ENCODE measurements at places on chromosomes 6 and 20.
A peak's percentile ranks its signal among the peaks of the same experiment; 100 is the strongest.

GRCh38 chr20:59253779-59254319, 46.6 kb upstream of the EDN3 start:
- no peak for DNase-seq

- no peak for DNase-seq
These were observed 134.9 kb upstream of the CEP162 start for GRCh38 chr6:84362193-84362821.

DNA sequence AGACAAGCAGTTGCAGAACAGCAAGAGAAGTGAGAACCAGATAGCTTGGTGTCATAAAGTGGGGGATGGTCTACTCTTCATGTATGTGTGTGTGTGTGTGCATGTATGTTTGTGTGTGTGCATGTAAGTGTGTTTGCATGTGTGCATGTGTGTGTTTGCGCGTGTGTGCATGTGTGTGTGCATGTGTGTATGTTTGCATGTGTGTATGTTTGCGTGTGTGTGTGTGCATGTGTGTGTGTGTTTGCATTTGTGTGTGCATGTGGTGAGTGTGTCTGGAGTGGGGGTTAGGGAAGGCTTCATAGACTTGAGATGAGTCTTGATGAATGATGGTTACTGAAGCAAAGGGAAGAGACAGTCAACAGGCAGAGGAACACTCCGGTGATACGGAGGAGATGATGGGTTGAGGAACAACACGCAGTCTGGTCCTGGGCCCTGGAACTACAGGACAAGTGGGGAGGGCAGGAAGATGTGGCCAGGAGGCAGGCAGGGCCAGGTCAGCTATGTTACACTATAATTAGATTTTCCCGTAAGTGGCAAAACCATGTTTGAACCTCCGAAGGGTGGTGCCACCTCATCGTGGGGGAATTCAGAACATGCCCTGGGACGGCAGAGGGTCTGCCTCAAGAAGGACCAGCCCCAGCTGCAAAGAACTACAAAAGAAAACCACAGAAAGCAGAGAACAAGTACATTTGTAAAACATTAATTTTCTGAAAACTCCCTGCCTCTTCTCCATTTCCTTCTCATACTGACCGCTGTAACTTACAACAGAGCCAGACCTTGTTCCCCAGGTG, 38.7 kb upstream of the PDE10A start:
- no peak for DNase-seq

DNA sequence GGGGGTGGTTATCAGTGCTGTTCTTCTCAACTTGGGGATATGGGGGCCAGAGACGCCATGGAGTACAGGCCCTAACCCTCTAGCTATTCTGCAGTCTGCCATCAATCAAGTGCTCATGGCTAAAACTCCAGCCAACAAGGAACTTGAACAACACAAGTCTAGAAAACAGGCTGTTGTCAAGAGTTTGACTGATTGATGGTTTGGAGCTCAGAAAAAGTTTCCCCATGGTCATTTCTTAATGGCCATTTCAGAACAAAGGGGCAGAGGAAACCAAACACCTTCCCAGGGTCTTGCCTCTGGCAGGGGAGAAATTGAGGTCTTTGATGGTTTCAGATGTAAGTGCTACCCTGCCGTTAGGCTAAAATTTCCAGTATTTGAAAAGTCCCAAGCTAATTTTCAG, 15.1 kb downstream of the PCK1 start:
- DNase-seq, result no peak

GRCh38 chr6:87082160-87082721, 12.7 kb downstream of the CGA start:
- no peak for DNase-seq

DNA sequence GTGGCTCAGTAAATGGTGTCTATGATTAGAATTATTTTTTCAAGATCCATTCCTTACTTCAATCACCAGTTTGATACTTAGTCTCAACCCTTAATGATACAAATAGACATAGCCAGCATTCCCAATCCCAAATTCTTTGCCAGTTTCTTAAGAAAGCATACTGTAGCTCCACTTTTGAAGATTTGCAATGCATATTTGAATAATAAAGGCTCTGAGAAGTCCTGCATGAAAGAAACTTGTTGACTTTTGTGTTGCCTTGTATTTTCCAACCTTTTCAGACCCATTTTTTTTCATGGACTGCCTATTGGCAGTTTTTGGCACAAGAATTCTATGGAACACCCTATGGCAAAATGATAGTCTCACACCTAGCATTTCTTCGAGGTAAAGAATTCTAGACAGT, 215.6 kb upstream of the CHD6 start:
- no peak for DNase-seq

DNA sequence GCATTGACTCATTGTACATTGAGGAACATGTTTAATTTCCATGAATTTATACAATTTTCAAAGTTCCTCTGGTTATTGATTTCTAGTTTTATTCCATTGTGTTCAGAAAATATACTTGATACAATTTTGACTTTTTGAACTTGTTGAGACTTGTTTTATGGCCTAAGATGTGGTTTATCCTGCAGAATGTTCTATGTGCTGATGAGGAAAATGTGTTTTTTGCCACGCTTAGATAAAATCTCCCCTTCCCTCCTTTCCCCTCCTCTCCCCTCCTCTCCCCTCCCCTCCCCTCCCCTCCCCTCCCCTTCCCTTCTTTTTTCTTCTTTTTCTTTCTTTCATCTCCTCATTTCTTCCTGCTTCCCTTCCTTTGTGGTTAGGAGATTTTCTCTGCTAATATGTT, 470.8 kb upstream of the MAP3K7 start:
- no peak for DNase-seq

DNA sequence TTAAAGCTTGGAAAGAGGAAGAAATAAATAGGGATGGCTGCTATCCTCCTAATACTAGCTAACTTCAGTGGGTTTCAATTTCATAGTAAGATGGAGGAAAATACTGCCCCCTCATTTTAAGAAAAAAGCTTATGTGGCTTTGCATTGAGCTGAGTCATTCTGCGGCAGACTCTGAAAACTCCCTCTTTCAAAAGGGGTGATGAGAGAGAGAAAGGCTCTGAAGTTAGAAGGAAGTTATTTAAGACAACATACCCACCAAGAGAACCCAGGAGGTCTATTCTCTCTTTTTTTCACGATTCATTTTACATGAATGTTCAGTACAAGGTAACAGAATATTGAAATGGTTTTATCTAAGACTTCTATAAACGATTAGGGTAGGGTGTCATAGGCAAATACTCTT, 4.5 kb downstream of the PRDM13 start:
- no peak for DNase-seq

DNA sequence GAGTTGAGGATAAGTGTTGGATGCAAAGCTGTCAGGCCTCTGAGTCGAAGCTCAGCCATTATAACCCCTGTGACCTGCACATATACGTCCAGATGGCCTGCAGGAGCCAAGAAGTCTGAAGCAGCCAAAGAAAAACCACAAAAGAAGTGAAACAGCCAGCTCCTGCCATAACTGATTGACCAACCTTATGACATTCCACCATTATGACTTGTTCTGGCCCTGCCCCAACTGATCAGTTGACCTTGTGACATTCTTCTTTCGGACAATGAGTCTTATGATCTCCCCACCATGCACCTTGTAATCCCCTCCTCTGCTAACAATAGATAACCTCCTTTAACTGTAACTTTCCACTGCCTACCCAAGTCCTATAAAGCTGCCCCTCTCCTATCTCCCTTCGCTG, 133.7 kb upstream of the AGPAT4 start:
- peak; percentile 6 for DNase-seq

DNA sequence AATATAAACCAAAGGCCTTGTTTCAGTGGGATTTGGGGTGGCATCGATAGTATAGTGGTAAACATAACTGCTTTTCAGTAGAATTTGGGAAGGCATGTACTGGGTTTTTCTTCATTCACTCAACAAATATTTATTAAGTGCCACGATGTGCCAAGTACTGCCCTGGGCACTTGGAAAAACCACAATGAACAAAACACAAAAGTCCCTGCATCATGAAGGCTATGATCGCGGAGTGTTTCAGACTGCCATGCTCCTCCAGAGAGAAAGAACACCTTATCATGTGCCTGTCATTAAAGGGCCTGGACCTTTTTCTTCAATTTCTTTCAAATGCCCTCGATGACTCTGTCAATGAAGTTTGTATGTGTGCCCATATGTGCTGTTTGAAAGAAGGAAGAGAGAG, 59.2 kb upstream of the CEP85L start:
- DNase-seq, result no peak

GRCh38 chr6:1285556-1285955, 26.3 kb upstream of the FOXQ1 start:
- no peak for DNase-seq

- no peak for DNase-seq
These were observed 44.7 kb upstream of the ADIG start for GRCh38 chr20:38536310-38536709.

DNA sequence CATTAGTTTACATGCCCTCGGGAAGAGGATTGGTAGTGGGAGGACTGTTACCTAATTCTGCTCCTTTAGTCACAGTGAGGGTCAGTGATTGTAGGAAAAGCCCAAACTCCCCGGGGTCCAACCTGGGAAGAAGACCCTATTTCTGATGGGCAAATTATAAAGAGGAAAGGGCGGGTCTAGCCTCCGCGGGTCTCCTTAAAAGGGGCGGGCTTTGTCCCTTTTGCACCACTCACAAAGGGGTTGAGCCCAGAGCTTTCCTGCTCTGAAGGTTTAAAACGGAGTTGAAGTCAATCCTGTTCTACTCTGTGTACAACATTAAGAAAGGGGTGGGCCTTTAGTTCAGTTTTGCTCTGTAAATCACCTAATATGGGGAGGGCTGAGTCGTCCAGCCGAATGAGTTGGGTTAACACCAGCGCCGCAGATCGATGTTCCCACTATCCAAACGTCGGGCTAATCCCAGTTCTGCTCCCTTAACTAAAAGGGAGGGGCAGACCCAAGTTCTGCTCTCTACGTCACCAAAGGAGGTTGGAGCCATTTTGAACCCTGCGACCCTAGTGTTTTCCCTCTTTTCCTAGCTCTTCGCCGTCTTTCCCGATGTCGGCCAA, 920 bp upstream of the RNF5 start:
- DNase-seq, result no peak

DNA sequence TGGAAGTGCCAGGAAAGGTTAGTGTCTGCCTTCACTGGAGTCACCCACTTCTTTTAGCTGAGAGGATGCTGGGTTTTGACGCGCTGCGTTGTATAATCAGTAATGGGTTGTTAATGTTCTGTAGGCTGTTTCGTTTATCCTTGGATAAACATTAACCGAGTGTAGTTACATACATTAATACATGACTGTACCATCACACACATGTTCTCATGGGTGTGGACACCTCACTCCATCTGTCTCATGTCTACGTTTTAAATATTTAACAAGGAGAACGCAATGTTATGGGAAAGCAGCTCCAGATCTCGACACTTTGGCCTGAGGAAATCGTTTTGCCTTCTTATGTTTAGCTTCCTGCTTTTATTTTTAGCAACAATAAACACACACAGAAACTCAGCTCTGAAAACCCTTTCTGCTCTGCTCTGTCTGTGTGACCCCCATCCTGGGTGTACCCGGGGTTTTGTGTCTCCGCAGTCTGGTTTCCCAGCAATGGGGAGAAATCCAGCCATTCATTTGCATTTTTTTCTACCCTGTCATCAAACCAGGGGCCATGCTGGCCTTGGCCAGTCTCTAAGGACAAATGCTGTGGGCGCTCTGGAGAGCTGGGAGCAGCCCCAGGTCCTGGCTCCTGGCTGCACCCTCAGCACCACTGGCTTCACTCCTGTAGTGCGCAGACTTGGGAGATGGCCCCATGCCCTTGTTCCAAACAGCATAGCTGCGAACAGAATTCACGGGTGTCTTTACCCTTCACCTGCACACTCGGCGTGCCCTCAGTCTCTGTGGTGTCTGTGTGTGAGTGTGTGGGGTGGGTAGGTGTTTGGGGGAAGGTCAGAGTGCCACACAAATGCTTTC, 110.8 kb downstream of the ERMARD start:
- no peak for DNase-seq

- no peak for DNase-seq
These were observed 329.7 kb downstream of the BTBD9 start for GRCh38 chr6:38310061-38310460.

DNA sequence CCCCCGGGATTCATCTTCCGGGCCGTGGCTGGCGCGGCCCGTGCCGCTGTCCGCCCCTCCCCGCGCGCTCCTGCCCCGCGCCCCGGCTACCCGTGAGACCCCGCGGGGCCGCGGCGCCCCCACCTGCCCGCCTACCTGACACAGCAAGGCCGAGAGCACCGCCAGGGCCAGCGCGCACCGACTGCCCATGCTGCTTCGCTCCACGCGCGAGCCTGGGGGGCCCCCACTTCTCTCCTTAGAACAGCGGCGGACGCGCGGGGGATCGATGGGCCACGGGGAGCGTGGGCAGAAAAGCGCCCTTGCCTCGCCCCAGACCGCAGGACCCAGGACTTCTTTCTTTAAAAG, 955 bp downstream of the DLL1 start:
- no peak for DNase-seq

GRCh38 chr6:168996356-168996625, 257.4 kb downstream of the THBS2 start:
- no peak for DNase-seq

DNA sequence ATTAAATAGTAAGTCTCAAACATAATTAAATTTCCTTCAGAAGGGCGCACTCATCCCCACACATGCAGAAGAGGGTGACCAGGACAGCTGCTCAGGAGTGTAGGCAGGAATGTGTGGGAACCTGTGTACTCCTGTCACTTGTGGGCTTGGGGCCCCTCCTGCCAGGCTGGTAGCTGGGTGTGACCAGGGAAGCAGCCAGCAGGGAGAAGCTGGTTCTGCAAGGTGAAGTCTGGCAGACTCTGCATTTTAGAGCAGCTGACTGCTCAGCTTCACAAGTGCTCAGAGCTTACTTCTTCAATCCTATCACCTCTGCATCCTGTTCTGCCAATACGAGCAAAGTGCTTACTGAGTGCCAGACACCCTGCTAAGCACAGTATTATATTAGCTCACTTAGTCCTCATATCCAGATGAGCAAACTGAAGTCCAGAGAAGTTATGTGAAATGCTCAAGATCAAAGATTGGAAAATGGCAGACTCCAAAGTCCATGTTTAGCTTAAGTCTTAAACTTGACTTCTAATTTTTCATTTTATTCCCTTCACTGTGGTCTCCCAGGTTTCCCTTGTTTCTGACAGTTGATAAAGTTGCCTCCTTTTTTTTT, 27.9 kb downstream of the ELMO2 start:
- DNase-seq, result no peak

DNA sequence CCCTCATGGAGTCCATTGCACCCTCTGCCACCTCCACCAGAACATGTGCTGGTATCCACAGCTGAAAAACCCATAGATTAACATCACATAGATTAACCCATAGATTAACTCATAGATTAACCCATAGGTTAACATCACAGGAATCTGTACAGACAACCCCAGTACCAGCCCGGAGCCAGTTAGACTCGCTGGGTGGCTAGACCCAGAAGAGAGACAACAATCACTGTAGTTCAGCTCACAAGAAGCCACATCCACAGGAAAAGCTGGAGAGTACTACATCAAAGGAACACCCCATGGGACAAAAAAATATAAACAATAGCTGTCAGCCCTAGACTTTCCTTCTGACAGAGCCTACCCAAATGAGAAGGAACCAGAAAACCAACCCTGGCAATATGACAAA, 25.1 kb downstream of the SERPINB9 start:
- DNase-seq, result no peak

GRCh38 chr20:7891705-7892104, 48.6 kb downstream of the HAO1 start:
- DNase-seq, result no peak

GRCh38 chr6:77456531-77457248, 6.6 kb downstream of the HTR1B start:
- peak; percentile 59 for DNase-seq

GRCh38 chr6:156021746-156022396, 566.2 kb upstream of the NOX3 start:
- no peak for DNase-seq

Measured in T1000 (cell line).